ENCODE measurements at places on chromosomes 11 and 22.

GRCh38 chr22:33921525-33922348 is 1.5 kb upstream of the LARGE1 start:
- DNase-seq = no peak

DNA sequence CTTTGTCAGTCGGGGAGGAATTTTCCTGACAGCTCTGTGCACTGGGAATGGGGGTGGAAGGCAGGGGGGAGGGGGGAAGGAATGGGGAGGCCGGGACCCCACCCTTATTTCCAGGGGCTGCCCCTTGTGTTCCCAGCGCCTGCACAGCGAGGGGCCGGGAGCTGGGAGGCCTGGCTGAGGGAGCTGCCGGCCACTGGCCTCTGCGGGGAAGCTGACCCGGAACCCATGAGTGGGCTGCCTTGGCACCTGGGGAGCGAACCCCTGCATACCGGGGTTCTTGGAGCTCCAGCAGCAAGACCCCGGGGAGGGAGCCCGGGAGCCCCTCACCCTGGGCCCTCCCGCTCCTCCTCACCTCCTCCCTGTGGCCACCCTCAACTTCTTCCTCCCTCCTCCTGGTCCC is 3.5 kb downstream of the H19 start:
- no peak for DNase-seq

GRCh38 chr11:2204361-2205213 is 33.0 kb upstream of the TH start:
- DNase-seq = no peak

DNA sequence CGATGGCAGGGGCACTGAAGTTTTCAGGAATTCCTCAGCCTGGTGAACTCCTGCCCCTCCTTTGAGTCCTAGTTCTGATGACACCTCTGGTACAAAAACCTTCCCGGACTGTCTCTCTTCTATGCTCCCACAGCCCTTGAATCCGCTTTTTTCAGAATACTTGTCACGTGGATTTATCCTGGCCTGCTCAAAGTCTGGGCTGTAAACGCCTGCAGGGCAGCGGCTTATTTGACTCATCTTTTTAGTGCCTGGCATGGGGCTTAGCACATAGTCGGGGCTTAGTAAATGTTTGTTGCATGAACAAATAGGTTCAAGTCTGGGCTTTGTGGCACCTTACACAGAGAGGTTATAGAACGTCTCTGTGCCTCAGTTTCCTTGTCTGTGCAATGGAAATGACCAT is 13.4 kb upstream of the KCNJ11 start:
- DNase-seq = no peak

GRCh38 chr22:45867118-45867905 is 109.7 kb downstream of the WNT7B start:
- no peak for DNase-seq

GRCh38 chr11:20647976-20648565 is 21.3 kb upstream of the NELL1 start:
- DNase-seq = no peak

DNA sequence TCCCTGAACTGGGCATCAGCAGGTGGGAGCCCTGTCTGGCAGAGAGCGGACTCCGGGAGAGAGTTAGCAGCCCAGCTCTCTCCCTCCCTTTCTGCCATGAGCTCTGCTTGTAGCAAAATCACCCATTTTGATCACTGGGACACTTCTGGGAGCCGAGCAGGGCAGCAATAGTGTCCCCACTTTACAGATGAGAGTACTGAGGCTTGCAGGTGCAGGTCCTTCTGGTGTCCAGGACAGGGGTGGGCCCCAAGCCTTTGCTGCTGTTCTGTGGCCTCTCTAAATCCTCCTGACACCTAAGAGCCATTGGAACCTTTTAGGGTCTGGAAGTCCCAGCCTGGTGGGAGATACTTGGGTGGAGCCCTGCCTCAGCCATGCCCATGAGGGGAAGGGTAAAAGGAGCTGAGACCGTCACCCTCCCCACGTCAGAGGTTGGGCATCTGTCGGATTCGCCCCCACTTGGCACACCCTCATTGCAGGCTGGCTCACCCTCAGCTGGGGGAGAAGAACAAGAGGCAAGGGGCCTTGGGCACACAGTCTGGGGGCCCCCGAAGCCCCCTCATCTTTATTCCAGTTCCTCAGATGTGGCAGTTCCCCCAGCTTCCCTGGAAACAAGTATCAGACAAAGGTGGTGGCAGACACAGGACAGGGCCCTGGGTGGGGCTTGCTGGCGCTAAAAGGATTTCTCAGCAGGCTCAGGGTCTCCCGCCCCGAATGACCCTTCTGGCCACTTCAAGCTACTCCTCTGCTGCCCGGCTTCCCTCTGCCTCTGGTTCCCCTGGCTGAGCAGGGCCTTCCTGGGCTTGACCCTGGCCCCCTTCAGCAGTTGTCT is 4.5 kb downstream of the RIN1 start:
- DNase-seq = no peak

GRCh38 chr11:5288108-5288905 is 13.4 kb downstream of the OR51B4 start:
- no peak for DNase-seq

GRCh38 chr11:12812849-12813248 is 138.6 kb downstream of the TEAD1 start:
- no peak for DNase-seq

Measured in cortex of kidney (tissue), 1 donor.